ENCODE measurements at places on chromosomes 6 and 20.

DNA sequence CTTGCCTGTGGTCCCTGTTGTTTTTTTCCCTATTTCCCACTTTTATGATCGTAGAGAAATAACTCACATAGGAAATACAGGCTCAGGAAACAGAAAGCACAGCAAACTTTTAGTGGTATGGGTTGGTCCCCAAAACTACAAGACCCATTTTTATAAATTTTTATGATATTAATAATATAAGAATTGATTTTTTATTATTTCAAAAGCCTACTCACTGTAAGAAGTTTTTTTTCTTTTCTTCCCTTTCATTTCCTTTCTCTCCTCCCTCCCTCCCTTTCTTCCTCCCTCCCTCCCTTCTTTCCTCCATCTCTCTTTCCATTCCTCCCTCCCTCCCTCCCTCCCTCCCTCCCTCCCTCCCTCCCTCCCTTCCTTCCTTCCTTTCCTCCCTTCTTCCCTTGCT lies 141.5 kb downstream of the ZDHHC14 start:
- no peak for DNase-seq

- DNase-seq, result no peak
Observed at GRCh38 chr20:3168079-3168828, 5.1 kb downstream of the LZTS3 start.

GRCh38 chr20:61129311-61129710 lies 122.8 kb upstream of the CDH4 start:
- DNase-seq, result no peak

- no peak for DNase-seq
Observed at GRCh38 chr6:92767101-92767500, 652.3 kb downstream of the EPHA7 start.

- no peak for DNase-seq
Observed at GRCh38 chr6:152461556-152461955, 175.6 kb downstream of the SYNE1 start.

DNA sequence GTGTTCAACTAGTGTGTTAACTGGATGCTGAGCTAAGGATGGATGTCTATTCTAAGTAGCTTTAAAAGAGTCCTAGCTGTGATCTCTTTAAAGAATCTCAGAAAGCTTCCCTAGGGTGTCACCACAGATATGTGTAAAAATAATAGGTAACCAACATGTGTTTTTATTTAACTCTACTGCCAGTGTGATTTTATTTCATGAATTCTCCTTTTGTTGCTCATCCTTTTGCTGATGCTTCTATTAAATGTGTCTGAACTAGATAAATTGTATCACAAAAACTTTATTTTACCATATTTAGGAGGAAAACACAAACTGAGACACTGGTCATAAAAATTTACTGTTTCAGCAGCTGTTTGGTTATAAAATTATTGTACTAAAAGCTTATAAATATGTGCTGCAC lies 809.4 kb upstream of the CITED2 start:
- DNase-seq, result no peak

All from substantia nigra (tissue), 51 donors.